Activated CD4-positive, alpha-beta memory T cell treated with anti-CD3 and anti-CD28 coated beads for 36 hours (primary cell): ENCODE measurements at places on chromosomes 6 and 20. TPM values are rescaled to one million over a fixed set of nuclear protein-coding genes. Genes with fewer than 3 reads are reported as not detected.

DNA sequence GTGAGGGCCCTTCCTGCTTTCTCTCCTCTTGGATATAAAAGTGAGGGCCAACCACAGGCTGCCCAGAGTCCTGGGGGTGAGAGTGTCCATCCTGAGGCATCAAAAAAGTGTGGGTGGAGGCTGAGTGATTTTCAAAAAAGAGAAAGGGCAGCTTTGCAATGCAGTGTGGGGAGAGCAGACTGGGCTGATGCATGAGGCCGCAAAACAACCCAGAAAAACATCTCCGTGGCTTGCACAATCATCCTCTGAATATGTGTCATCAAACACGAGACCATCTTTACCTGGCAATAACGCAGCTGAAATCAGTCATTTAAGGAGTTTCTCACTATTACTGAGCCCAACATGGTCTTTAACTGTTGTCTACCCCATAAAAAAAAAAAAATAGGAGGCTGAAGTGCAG lies 191.2 kb upstream of the SOX4 start:
- peak; percentile 72 for DNase-seq

DNA sequence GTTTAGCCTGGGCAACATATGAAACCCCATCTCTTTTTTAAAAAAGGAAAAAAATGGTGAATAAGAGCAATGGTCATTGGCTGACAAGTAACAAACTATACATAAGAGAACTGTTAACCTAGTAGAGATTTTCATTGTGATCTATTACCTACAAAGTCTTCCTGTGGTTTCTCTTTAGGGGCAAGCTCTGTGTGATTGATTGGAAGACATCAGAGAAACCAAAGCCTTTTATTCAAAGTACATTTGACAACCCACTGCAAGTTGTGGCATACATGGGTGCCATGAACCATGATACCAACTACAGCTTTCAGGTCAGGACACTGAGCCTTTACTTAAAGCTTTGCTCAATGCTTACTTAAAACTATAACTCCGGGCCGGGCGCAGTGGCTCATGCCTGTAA lies 19.2 kb downstream of the MGME1 start:
- no peak for DNase-seq

- DNase-seq = no peak
Measured at GRCh38 chr20:61518424-61518951, 266.4 kb downstream of the CDH4 start.

HIVEP2 gene
- 24.3 TPM for total RNA-seq

PPARD gene
- total RNA-seq = 19.9 TPM

PFDN6 gene
- 90.9 TPM for total RNA-seq
